WERI-Rb-1 (cell line): ENCODE measurements at places on chromosomes 1 and 21.
A peak's percentile ranks its signal among the peaks of the same experiment; 100 is the strongest.

DNA sequence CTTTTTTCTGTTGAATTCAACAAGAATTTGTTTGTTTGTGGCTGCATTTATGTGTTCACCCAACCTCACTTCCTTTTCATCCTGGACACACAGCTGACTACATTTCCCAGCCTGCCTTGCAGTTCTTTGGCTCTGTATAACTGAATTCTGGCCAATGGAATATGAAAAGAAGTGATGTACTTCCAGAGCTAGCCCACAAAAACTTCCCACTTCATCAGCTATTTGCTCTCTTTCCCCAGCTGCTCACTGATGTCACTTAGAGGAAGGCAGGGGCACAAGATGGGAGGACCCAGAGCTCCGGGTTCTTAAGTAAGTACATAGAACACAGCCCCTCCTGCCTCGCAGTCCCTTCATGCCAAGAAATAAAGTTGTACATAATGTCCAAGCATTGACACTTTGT is 235.0 kb upstream of the FGGY start:
- no peak for DNase-seq

DNA sequence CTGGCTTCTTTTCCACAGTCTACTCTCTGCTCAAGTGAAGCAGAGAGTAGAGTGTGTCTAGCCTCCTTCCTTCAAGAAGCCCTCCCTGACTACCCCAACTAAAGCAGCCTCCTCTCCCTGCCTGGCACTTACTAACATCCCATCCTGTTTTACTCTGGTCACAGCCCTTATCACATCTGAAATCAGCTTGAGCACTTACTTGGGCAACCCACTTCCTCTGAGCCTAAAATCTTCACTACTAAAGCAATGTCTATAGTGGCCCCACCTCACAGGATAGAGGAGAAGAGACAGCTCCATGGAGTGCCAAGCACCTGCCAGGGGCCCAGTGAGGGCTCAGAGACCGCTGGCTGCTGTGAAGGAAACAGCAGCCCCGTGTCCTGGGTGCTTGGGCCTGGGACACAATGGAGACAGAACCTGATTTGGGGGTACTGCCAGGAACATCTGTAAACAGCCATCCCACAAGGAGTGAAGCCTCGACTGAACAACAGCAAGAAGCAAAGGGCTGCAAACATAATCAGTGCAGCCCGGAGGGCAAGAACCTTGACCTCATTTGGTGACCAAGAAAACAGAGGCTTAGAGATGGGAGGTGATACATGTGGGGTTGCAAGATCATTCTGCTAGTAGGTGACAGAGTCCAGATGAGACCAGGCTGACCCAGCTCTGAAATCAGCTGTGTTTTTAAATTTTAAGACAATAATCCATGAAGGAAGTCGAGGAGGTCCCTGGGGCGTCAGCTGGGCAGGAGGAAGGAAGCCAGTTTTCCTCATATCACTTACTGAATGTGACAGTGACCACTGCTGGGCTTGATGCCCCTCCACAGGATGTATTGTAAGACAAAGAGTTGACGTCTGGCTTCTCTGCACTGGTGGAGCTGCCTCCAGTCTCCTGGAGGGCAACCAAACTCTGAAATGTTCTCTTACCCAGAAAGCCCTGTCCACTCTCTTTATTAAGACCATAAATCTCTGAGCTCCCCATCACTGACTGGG is 710.6 kb downstream of the MATN1 start:
- no peak for DNase-seq

- no peak for DNase-seq
Observed at GRCh38 chr1:224407571-224408293, 26.9 kb downstream of the WDR26 start.

GRCh38 chr1:13583966-13584791 is 547 bp downstream of the PDPN start:
- DNase-seq: peak; percentile 41

- DNase-seq: no peak
Observed at GRCh38 chr1:152109231-152109997, 5.8 kb downstream of the TCHH start.

DNA sequence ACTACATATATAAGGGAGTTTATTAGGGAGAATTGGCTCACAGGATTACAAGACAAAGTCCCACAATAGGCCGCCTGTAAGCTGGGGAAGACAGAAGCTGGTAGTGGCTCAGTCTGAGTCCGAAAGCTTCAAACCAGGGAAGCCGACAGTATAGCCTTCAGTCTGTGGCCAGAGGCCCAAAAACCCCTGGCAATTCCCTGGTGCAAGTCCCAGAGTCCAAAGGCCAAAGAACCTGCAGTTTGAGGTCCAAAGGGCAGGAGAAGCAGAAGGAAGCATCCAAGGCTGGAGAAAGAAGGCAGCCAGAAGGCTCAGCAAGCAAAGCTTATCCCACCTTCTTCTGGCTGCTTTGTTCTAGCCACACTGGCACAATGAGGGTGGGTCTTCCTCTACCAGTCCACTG is 13.9 kb downstream of the TTLL7 start:
- DNase-seq: no peak

- no peak for DNase-seq
Observed at GRCh38 chr1:1703796-1704195, 11.2 kb upstream of the SLC35E2B start.

GRCh38 chr1:53326598-53327181 is 1.2 kb downstream of the LRP8 start:
- DNase-seq: no peak

- no peak for DNase-seq
Observed at GRCh38 chr1:151905070-151905442, 4.3 kb downstream of the THEM4 start.

DNA sequence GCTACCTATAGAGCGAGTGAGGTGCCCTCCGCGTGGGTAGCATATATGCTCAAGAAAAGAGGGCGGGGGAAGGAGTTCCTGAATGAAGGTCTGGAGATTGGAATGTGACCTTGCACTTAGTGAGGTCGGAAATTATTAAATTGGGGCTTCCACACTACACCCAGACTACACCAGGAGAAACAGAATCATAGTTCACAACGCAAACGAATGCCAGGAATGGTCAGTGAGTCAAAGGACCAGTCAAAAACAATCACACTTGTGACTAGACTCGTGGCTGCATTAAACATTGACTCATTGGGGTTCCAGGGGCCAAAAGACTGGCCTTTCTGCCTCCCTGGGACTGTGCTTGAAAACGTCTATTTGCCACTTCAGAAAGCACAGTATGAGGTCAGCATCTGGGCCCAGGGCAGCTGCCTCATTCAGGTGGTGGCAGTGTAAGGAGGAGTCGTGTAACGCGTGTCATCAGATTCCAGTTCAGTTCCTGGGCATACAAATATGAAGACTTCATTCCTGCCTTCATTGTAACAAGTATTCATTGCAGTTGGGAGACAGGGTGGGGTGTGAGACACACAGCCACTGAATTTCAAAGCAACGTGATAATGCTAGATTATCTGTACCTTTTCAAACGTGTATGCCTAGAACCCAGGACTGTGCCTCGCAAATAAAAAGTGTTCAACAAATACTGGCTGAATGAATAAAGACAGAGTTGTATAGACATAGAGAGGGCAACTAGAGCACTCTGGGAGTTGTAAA is at the start of gene YOD1:
Gene YOD1 (minus strand): TSS at position 18 of the 753 bp plus-strand sequence. CDS start 178 bp downstream, outside the sequence.
- DNase-seq: no peak

GRCh38 chr1:6185635-6186382 is 5.7 kb upstream of the CHD5 start:
- no peak for DNase-seq

GRCh38 chr1:84069236-84069845 is 70.4 kb upstream of the TTLL7 start:
- DNase-seq: no peak

- peak; percentile 13 for DNase-seq
Observed at GRCh38 chr1:223486366-223486765, 93.2 kb downstream of the CCDC185 start.

DNA sequence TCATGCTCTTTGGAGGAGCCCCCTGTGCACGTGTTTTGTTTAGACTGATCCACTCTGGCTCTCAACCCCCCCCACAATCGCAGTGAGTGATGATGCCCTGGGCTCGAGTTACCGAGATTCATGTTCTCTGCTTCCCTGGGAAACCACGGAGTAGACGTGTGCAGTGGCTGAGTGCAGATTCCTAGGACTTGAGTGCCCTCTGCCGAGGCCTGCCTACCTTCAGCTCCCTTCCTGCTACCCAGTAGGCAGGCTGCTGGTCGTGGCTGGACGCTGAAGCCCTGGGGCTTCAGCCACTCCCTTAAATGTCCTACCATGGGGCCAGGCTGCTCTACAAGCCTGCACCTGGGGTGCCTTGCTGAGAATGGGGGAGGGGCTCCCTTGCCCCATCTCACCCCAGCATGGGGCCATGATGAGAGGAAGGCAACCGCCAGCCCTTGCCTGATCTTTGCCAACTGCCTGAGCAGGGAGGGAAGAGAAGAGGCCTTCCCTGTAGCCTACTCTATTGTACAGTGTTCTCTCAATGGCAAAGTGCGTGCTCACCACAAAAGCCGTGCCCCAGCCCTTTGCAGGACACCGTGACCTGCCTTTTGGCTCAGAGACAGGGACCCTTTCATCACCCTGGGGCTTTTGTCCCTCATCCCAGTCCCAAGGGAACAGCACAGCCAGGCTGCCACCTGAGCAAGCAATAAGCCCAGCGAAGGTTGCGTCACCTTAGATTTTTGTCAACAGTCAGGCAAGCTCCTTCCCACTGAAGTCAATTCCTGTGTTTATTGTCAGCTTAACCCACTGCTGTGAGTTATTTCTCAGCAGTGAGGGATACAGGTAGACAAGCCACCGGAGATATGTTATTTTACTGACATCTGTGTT is 4.1 kb upstream of the GRIK3 start:
- DNase-seq: peak; percentile 78

DNA sequence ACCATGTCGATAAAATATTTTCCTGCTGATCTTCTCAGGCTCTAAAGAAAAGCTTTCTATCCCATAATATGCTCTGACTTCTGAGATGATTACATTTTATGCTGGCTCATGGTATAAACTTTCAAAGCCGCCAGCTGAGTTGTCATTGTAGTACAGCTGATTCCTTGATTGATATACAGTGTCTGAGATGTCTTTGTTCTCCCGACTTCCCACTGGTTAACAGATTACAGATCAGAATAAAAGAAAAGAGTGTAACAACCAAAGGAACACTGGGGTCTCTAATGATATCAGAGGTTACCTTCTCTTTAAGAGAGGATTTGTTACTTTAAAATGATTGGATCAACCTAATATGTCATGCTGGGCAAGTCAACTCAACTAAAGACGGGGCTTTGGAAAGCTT is 485.4 kb upstream of the LRRC7 start:
- DNase-seq: peak; percentile 15
